ENCODE measurements at places on chromosomes 7 and 10.

DNA sequence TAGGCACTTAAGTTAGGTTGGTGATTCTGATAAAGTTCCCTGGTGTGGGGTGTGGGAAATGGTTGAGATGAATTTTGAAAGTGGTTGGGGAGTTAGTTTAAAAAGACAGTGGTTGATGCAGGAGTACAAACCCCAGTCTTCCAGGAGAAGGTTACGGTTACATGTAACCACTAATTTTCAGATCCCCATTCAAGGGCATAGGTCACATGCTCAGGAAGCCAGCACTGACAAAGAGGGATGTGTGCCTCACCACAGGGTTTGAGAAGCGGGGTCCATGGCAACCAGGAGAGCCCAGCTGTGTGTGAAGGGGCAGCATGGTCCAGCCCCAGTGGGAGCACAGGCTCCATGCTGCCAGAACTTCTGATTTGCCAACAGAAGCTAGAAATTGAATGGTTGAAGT, 144.2 kb downstream of the MDFIC start:
- no peak for DNase-seq

GRCh38 chr7:6437251-6437650, 10.5 kb downstream of the DAGLB start:
- no peak for DNase-seq

- no peak for DNase-seq
Measured at GRCh38 chr7:158111906-158112570, 475.6 kb downstream of the PTPRN2 start.

- DNase-seq, result peak; percentile 29
Measured at GRCh38 chr10:118870467-118871243, 115.9 kb upstream of the CACUL1 start.

DNA sequence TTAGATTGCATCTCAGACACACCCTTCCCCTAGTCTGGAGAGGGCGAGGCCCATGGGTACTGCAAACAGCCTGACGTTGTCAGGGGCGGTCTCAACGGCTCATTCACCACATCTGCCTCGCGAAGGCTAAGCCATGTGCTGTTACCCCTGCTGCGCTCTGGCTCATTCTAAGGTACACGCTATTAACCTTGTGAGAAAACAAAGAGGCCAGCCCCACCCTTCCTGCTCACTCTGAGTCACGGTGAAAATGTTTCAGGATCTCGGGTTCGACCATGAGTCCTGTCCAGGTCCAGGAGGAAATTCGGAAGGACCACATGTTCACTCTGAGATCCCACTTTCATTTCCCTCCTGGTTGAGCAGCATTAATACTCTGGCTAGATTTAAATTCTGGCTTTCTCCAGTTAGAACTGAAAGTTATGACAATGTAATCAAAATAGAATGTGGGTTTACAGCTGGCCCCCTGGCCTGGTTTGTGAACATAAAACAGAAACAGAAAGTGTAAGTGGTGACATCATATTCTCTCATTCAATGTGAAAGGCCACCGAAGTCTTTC, 55.2 kb downstream of the EGFR start:
- DNase-seq, result no peak

DNA sequence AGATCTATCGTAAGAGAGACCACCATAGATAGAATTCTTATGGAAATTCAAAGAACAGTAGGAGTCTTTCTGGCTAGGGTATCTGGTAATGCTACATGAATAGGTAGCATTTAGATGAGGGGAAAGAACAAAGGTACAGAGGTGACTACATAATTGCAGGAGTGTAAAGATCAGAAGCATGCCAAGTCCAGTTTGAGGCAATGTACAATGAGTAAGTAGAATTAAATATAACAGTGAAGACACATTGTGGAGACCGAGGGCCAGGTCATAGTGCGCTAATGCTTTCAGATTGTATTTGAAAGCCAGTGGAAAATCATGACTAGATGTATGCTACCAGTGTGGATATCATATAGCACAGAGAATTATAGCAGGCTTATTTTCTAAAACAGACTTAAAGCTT, 1611.6 kb upstream of the LRRTM3 start:
- no peak for DNase-seq
